Activated CD4-positive, alpha-beta T cell treated with anti-CD3 and anti-CD28 coated beads, Interleukin-2, amount 50 U/mL, for 1 hour (primary cell): ENCODE measurements at places on chromosomes 5 and 9.

GRCh38 chr5:65535529-65535987 lies 27.4 kb downstream of the CENPK start:
- no peak for DNase-seq

DNA sequence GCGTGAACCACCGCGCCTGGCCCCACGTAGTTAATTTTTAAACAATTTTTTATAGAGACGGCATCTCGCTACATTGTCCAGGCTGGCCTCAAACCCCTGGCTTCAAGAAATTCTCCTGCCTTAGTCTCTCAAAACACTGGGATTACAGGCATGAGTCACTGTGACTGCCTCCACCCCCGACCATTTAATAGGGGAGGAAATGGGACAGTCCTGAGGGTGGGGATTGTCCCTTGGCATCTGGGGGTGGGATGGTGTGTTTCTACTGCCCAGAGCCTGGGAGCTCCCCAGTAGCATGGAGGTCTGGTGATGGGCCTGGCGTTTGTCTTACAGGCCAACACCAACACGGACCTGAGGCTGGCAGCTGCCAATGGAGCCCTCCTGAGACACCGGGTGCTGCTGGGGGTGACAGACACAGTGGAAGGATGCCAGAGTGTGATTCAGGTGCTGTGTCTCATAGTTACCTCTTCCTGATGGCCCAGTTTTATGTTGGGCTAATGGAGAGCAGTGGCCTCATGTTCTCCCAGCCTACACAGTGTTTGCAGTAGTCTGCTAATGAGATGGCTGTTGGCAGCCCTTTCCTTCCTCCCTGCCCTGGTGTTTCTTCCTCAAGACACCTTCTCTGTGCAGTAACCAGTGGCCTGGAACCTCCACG lies 22.5 kb downstream of the TMEM268 start:
- DNase-seq = no peak

DNA sequence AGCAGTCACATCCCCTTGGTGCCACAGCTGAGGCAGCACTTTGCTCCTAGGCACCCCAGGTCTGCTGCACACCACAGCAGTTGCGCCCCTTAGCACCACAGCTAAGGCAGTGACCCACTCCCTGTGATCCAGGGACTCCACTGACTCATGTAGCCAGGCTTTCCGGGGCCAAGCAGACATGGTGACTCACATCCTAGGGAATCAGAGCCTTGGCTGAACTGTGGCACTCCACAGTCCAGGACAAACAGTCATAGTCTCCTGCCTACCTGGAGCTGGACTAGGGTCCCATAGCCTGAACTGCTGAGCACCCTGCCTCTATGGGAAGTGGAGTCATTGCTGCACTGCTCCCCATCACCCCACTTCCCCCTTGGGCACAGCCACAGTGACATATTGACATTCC lies 338.7 kb downstream of the NPR3 start:
- DNase-seq = no peak

DNA sequence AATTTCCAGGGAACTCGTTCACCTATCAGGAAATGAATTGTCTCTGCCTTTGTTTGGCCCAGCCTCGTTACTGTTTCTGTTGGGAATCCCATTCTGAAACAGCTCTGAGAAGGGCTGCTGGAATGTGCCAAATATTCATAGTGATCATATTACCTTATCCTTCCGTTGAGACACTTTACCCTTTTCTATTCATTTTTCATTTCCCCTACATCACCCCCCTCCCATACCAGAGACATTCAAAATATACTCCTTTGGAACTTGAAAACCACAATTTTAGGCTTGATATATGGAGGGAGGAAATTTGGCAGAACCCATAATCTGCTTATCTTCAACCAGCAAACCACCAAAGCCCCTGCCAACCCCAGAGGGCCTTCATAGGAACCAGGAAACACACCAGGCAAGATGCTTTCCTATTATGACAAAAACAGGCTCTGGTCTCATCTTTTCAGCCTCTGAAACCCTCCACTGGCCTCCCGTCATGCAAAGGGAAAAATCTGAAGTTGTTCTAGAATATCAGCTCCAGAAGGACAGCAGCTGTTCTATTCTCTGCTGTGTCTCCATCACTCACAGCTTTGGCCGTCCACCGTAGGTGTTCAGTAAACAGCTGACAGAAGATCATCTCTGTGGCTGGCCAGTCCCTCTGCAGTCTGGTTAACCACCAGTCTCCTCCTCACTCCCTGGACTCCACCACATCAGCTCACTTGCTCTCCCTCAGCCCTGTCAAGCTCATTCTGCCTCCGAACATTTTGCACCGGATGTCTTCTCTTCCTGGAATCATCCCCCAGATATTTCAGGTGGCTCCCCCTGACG lies 217.2 kb upstream of the WWC1 start:
- no peak for DNase-seq

GRCh38 chr9:26181836-26182235 lies 503.6 kb upstream of the TUSC1 start:
- no peak for DNase-seq

DNA sequence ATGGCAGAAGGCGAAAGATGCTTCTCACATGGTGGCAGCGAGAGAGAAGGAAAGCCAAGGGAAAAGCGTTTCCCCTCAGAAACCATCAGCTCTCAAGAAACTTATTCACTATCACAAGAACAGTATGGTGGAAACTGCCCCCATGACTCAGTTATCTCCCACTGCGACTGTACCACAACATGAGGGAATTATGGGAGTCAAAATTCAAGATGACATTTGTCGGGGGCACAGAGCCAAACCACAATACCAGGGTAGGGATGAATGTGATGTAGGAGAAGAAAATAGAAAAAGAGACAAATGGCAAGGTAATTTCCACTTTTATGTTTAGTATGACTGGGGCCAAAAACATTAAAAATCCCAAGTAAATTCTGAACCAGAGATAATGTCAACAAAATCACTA lies 216.8 kb downstream of the TRIM36 start:
- DNase-seq = no peak

GRCh38 chr5:32068561-32068960 lies 105.6 kb downstream of the GOLPH3 start:
- DNase-seq = no peak

- no peak for DNase-seq
Measured at GRCh38 chr5:178384816-178385495, 152.4 kb upstream of the PHYKPL start.

DNA sequence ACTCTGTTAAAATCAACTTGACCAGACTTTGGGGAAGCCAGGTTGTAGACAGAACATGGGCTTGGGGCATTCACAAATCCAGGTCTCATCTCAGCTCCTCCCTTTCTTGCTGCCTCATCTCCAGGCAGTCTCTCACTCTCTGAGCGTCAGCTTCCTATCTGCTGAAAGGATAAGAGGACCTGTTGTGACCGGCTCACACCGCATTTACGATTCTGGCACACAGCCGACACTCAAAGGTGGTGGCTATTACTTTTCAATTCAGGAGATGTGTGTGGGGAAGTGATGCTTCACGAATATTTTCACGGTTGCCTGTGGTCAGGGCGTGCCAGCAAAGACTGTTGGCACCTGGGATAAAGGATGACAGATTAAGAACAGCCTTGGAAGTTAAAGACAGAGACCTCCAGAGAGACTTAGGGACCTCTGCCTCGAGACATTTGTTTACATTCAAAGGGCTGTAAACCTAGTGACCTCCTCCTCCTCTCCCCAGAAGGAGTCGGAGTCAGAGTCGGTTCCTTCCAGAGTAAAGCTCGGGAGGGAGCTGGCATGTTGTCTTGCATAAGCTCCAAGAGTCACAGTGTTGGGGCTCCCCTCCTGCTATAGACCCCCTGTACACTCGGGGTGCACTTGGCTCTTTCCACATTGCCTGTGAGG lies 83.2 kb downstream of the AK8 start:
- no peak for DNase-seq

DNA sequence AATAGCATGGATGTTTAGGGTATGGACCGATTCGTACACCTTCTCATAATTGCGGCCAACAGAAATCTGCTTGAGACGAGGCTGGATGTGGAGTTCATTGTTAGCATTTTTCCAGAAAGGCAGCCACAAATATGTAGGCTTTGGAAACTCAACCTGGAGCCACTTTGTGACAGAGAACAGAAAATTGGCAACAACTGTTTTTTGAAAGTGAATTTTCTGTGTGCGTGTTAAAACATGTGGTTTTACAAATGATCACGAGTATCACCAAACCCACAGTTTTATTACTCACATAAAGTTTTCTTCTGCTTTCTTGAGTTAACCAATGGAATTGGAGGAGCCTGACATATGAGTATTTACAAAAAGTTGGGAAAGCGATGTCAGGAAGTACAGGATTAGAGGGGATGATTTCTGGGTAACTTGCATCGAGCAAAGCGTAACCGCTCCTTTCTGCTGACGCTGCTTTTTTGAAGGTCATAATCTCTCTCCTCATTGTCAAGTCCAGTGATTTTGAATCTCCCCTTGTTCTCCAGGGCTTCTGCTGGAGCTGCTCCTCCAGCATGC lies 138.5 kb upstream of the TAF11L2 start:
- DNase-seq = no peak
